Activated T-cell treated with anti-CD3 and anti-CD28 coated beads, Interleukin-2, amount 50 U/mL, for 24 hours (primary cell): ENCODE measurements at places on chromosomes 12 and 14.

DNA sequence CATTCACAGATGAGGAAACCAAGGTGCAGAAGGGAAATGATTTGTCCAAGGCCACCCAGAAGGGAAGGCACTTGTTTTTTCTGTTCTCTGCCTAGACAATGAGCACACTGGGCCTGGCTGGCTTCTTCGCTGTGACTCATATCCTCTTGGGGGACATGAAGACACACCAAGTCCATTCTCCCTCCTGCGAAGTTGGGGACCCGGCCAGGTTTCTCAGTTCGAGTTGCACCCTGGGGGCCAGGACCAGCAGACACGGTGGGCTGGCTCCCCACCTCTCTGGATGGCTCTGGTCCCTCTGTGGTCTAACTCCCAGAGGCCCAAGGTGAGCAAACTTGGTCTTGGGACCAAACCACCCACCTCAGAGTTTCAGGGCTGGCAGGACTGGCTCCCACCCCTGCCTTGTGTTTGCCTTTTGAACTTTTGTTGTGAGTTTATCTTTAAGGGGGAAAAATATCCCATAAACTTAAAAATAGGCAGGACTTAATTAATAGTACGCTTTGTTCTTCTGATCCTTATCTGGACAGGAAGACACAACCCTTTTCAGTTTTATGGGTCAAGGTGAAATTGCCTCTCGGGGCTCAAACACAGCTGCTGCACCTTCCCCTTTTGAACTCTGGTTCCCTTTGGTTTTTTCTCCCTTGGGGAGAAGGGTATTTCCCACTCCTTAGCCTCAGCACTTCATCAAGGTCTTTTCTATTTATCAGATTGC, 9.0 kb upstream of the MLEC start:
- no peaks in the 10 kb centered on the region for H3K27me3 ChIP-seq
- DNase-seq = no peak
- peaks cover 13% of the 10 kb centered on the region for H3K4me1 ChIP-seq

DNA sequence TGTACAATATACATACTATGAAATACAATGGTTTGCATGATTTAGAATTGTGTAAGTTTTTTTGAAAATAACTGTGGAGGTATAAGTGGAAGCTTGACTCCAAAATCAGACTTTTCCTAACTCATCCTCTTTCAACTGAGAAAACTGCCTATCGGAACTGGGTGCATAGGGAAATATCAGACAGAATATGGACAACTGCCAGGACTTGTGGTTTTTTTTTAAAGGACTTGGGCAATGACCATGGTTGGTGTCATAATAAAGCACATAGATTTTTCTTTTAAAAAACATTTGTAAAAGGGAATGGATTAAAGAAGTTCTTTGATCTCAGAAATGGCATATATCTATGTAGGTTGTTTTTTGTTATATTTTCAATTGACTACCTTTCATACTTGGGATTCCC, 53.3 kb upstream of the LRRK2 start:
- H3K27me3 ChIP-seq = peaks cover 15% of the 10 kb centered on the region
- DNase-seq = no peak
- H3K27ac ChIP-seq = no peak overlapping the region
- no peaks in the 10 kb centered on the region for H3K36me3 ChIP-seq
- no peak overlapping the region for H3K4me3 ChIP-seq
- peaks cover 11% of the 10 kb centered on the region for H3K4me1 ChIP-seq

GRCh38 chr12:29580971-29581370, 83.5 kb upstream of the OVCH1 start:
- no peaks in the 10 kb centered on the region for H3K27me3 ChIP-seq
- H3K4me3 ChIP-seq = no peak overlapping the region
- no peak overlapping the region for H3K27ac ChIP-seq
- peaks cover 4% of the 10 kb centered on the region for H3K4me1 ChIP-seq
- H3K36me3 ChIP-seq = no peaks in the 10 kb centered on the region
- DNase-seq = no peak

GRCh38 chr14:75711796-75712211, 50.8 kb downstream of the TTLL5 start:
- H3K27me3 ChIP-seq = no peaks in the 10 kb centered on the region
- no peaks in the 10 kb centered on the region for H3K4me1 ChIP-seq

DNA sequence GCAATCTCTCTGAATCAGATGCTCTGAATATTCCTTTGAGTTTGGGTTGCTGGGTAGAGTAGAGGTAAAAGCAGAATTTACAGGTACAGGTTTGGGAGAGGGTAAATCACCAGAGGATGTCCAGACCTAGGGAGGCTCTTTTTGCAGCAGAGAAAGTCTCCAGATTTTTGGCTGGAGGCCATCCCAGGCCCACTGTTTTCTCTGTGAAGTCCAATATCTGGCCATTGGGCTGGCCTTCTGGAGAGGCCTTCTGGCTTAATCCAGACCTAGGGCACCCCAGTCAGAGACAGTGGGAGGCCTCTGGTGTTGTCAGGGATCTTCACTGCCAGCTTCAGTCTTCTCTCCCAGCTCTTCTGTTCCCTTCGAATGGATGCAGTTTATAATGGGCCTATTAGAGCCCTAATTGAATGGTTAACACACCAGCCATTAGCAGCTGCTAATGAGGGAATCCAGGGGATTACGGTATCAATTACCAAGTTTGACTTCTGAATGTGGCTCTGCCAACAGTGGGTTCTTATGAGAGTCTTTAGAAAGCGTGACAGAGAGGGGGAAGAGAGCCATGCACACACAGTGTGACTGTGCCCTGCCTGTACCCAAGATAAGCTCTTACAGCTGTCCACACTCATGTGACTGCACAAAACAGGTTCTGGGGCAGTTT, 183.1 kb downstream of the EMP1 start:
- H3K36me3 ChIP-seq = no peaks in the 10 kb centered on the region
- no peak overlapping the region for H3K27ac ChIP-seq
- peaks cover 4% of the 10 kb centered on the region for H3K27me3 ChIP-seq
- no peak for DNase-seq
- H3K4me1 ChIP-seq = no peaks in the 10 kb centered on the region
